NK-92 treated with Interleukin-12 subunit alpha and Interleukin-12 subunit beta, amount 100 ng/mL, for 24 hours (cell line): ENCODE measurements at places on chromosomes 2 and 18.

DNA sequence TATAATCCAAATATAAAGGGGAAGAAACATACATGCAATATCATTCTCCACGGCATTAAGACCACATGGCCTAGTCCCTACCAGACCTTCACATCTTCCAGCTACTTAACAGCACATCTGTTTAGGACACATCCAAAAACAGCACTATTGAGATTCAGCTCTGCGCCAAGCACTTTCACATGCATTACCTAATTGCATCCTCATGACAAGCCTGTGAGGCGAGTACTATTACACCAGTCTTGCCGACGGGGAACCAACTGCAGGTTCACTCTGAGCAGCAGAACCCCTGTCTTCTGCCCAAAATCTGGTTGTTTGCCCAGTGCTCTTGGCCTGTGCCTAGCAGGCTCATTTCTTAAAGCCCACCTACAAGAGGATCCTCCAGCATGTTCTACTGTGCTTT, 66.7 kb downstream of the AAK1 start:
- DNase-seq: no peak

GRCh38 chr2:88950010-88950409, 258.5 kb downstream of the RPIA start:
- DNase-seq: no peak

DNA sequence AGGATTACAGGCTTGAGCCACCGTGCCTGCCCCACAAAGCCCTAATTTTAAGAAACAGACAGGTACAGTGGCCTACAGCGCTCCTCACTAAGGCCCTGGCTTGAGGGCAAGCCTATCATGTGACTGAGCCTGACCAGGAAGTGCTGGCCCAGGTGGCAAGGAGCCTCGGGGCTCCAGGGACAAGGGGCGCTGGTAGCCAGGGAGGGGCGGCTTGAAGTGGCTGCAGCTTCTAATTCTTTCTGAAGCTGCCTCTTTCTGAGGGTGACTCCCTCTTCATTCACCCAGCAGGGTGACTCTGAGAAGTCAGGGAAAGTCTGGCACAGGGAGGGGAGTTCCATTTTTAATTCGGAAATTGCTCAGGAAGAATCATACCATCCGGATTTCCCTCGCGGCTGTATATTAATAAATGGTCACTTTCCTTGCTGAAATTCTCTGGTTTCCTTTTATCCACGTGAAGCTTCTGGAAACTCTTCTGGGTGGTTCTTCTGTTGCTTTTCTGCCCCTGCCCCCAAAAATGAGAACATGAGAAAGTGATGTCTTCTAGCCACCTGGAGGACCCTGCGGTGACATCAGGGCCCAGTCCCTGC, 115.7 kb downstream of the FAM210A start:
- DNase-seq: no peak

DNA sequence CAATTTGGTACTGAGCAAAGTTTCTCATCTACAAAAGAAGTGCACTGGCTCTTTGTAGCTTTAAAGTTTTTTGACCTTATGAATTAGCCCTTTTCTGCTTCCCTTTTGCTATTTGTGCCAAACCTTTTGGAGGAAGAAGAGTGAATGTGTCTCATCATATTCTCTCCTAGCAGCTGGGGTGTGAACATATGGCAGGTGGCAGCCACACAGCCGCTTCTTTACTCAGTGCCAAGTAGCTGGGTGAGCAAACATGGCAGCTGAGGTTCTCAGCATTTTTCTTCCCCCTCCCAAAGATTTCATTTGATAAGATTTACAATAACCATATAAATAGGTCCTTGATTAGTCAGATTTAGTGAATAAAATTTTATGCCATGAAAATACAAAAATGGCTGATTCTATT, 46.7 kb upstream of the STK17B start:
- DNase-seq: no peak

GRCh38 chr2:119126650-119127049, 31.9 kb downstream of the C1QL2 start:
- no peak for DNase-seq
